ENCODE measurements at places on chromosomes 6 and 20.

- no peak for DNase-seq
Measured at GRCh38 chr6:161363286-161363685, 89.4 kb upstream of the AGPAT4 start.

GRCh38 chr6:62797190-62797589 lies 414.1 kb upstream of the FKBP1C start:
- no peak for DNase-seq

DNA sequence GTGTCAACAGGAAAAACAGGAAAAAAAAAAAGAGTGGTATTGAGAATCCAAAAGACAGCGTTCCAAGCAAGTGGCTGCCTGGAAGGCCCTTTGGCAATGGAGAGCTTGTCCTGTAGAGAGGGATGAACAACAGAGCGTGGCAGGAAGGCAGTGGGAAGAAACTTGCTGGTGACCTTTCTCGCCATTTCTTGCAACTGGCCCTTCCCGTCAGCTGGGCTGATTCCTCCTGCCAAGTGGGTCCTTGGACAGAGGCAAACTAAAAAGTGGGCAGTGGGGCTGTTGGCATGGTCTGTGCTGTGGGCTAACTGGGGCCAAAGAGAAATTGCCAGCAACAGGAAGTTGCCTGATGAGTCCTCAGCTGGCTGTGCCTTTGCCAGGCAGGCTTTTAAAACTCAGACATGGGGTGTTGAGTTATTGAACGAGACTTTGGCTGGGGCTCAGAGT lies 43.9 kb upstream of the CLDN20 start:
- DNase-seq = no peak

DNA sequence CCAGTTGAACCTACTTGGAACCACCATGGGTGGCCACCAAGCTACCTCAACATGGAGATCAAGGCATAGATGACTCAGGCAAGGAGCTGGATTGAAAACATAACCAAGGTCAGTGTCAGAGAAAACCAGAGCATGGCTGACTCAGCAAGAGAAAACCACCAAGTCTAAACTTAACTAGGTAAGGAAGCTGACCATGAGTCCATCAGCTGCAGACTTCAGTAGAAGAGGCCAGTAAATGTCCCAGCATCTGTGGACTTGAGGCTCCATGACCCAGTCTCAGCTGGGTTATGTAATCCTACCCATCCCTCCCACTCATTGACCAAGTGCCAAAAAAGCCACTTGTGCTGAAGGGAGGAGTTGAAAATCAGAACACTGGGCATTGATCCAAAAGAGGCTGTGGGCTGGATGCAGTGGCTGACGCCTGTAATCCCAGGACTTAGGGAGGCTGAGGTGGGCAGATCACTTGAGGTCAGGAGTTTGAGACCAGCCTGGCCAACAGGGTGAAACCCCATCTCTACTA lies 93.7 kb upstream of the CBLN4 start:
- no peak for DNase-seq

- no peak for DNase-seq
Measured at GRCh38 chr20:51789434-51789833, 12.9 kb downstream of the SALL4 start.

GRCh38 chr6:155038104-155038503 lies 43.0 kb downstream of the TIAM2 start:
- DNase-seq = no peak

DNA sequence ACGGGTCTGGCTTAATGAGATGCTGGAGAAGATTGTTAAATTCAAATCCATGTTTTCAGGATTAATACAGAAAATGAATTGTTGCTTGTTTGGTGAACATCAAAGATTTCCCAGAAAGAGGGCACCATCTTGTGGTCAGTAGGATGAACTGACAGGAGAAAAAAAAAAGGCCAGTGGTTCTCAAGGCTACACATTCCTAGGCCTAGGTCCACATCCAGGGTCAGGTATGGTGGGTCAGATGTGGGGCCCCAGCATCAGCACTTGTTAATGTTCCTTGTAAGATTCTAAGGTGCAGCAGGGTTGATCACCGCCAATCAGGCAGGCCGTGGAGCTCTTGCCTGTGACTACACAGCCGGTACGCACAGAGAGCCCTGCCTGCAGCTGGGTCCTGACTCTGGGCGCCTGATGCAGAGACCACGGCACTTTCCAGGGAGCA lies 34.0 kb upstream of the FOXO3 start:
- no peak for DNase-seq

GRCh38 chr6:161226009-161226964 lies 47.6 kb downstream of the AGPAT4 start:
- DNase-seq = no peak

DNA sequence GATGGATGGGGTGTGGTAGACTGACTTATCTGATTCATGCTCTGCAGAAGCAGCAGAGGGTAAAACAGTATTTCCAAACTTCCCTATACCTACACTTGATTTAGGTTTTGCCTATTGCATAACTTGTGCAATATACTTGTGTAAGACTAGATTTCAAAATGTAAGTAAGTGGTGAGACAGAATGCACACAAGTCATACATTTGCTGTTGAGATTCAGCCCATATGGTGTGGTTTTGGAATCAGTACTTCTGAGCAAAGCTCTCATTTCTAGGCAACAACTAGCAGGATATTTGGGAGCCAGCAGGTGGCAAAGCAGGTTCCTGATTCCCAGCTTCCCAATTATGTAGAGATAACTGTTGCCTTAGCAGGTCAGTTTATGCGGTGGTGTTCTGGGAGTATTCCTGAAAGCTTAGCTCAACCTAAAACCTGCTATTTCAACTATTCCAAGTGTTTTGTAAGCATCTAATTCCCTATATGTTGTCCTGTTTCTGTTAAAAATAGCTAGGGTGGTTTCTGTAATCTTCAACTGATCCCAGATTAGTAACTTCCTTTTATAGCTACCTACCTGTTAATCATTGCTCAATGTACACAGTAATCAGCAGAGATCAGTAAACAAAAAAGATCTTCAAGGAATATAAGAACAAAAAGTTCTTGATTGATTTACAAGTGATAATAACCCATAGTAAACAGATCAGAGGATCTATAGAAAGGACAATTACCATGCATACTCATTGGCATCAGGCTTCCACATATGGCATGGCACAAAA lies 8.5 kb upstream of the FABP7 start:
- no peak for DNase-seq

DNA sequence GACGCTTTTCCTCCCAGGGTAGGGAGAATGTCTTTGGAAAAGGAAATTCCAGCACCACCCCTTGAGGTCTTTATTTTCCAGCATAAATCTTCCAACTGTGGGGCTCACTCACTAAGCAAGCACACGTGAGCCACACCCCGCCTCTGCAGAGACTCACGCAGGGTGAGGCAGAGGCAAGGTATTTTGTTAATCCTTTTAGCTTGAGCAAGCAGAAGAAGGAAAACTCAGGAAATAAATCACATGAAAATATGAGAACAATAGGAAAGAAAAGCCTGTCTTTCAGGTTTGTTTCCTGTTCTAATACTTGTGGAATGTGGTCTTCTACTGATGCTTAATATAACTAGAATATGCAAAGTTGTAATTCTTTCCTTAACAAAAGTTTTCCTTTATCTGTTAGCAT lies 4.1 kb upstream of the PHACTR2 start:
- no peak for DNase-seq

DNA sequence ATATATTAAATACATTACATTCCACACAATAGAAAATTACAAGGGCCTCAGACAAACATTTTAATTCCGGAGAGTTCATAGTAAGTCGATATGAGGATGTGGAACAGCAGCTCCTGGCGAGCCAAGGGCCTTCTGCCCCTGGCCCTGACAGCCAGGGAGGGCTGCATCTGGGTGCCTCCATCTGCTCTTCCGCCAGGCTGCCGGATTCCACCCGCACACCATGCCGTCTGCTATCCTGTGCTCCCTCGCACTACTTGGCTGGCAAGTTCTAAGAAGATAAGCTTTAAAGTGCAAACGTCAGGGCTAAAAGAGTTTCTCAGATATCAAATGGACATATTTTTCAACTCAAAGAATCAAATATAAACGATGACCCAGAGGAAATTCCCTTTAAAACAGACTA lies 656.3 kb upstream of the NOX3 start:
- no peak for DNase-seq

DNA sequence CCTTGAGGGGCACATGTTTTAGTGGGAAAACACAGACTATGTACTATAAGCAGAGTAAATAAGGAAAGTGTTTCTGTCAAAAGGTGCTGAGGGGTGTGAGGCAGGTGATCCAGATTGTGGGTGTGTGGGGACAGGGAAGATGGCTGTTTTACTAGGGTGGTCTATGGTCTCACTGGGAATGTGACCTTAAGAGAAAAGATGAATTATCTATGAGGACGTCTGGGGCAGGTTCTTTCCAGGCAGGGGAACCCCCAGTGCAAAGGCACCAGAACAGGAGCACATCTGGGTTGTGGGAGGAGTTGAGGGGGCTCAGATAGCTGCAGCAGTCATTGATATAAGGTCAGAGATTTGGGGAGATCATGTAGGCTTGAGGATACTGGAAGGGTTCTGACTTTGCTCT lies 18.2 kb upstream of the POLR1H start:
- no peak for DNase-seq

Measured in stimulated activated CD8-positive, alpha-beta memory T cell treated with anti-CD3 and anti-CD28 coated beads, Interleukin-7, amount 100 ng/mL, for 24 hours (primary cell).